ENCODE measurements at places on chromosomes 7 and 10.

DNA sequence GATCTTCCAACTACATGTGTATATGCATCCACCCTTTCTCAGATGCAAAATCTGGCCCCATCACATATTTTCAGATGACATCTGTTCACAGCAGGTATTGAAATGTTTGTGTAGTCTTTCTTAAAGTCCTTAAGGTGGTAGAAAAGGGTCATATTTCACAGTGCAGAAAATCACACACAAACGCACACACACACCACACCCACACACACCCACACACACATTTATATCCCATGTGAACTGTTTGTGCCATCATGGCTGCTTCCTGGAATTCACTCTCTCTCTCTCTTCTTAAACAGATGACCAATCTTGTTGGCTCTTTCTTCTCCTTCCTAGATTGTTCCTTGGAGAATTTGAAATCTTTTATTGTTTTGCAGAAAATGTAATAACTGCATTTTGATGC lies 663.0 kb upstream of the GRM3 start:
- DNase-seq = no peak

GRCh38 chr7:51639661-51640334 lies 323.2 kb upstream of the COBL start:
- no peak for DNase-seq

- DNase-seq = no peak
These were observed 56.1 kb downstream of the ZNF783 start for GRCh38 chr7:149317986-149318672.

DNA sequence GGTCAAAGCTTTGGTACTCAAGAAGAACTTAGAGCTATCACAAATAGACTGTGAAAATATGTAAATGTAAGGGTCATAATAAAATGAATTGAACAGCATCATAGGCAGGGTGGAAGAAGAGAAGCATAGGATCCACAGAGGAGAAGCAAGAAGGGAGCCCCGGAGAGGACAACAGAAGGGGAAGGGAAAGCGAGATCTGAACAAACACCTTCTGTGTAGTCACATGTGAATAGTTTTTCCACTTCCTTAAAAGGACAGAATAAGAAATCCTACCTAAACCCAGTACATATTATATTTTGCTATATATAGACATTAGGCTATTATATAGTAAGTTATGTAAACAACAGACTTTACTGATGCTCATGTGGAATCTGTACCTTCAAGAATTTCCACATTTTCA lies 160.2 kb downstream of the DKK1 start:
- no peak for DNase-seq

DNA sequence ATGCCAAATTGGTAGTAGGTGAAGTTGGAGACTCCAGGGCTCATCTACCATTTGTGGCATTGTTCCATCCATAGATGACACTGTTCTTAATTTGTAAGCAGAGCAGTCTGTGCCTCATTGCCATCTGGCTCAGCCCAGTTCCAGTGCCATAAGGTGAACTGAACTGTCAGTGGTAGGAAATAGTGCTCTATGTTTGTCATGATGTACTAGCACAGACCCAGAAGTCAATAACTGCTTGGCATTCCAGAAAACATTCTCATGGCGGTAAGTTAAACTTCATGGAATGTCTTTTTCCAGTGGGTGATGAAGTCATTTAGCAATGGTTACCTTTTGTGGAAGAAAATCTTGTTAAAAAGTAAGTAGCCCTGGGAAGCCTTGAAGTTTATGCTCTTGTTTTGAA lies 302.7 kb downstream of the SUGCT start:
- no peak for DNase-seq

GRCh38 chr7:3767917-3768777 lies 467.1 kb downstream of the SDK1 start:
- DNase-seq = no peak

GRCh38 chr7:155789001-155789725 lies 23.1 kb downstream of the SHH start:
- no peak for DNase-seq

GRCh38 chr7:23093546-23093945 lies 12.0 kb upstream of the KLHL7 start:
- DNase-seq = no peak

DNA sequence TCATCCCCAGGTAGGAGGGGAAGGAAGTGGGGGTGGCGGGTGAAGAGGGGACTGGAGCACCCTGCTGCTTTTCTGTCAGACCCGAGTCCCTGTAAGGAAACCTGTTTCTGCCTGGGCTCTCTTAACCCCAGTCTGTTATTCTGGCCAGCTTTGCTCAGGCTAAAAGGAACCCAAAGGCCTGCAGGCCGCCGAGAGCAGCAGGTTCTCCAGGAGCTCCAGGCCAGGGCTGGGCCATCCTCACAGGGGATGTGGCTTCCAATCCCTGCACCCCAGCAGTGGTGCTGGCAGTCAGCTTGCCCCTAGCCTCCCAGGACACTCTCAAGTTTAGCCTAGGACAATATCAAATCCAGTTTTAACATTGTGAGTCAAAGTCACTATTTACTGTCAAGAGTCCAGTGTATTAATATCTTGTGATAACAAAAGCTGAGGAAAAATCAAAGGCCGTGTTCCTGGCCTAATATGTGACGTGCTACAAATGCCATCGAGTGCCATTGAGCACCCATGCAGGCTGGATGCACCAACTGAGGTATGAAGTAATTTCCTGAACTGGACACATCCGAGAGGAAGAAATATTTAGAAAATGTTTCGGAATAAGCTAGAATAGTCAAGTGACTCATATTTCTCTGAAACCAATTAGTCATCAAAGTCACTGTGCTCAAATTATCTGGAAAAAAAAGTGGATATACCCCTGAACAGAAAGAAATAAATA lies 7.0 kb downstream of the PKD1L1 start:
- DNase-seq = peak; percentile 33

DNA sequence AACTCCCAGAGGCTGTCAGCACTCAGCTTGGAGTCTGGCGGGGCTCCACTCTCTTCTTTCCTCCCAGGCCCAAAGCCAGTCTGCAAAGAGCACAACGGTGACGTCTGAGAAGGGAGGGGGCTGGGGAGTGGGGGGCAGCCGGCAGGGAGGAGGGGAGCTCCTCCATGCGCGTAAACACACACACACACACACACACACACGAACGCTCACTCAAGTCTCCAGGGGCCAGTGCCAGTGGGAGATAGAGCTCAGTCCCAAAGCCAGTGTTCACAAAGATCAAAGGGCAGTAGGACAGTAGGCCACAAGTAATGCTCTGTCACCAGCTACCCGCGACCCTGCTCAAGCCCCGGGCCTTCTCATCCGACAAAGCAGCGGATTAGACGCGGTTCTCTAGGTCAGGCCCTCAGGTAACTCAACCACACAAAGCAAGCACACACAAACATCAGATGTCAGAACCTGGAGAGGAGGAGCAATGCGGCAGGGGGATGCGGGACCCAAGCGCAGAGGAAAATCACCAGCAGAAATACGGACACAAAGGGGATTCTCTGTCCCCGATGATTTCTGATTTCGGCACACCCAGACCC lies 19.9 kb downstream of the TCAF1 start:
- no peak for DNase-seq

GRCh38 chr7:116576350-116577319 lies 51.8 kb downstream of the CAV1 start:
- no peak for DNase-seq

DNA sequence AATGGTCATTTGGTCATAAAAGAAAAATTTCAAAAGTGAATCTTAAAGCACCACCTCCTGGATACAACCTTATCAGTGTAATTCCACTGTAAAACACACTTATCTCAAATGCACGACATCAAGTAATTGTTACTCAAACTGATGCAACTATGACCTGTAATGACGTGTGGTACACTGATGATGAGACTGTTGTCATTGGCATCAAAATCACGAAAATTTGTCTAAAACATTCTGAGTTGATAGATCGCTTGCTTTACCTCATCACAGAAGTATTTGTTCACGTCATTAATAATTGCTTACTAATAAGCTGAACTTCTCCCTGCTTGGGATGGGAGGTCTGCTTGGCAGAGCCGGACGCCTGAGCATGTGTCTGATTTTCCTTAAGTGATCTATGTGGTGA lies 221.8 kb upstream of the KLF6 start:
- DNase-seq = no peak

DNA sequence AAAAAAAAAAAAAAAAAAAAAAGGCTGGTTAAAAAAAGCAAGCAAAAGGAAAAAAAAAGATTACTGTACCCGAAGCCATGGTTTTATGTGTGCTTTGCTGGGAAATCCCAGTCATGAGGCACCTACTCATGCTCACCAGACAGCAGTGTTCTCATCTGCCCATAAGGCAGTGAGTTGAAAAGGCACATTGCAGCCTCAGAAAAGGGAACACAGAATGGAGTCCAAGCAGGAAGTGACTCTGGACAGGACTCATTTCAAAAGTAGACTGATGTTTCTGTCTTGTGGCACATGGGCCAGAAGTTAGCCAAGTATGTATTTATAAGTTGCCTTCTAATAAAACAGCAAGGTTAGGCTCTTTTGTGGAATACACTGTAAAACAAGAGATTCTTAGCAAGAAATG lies 40.2 kb downstream of the PDSS1 start:
- peak; percentile 51 for DNase-seq

- DNase-seq = no peak
These were observed 145.2 kb downstream of the ARID5B start for GRCh38 chr10:62046522-62047227.

DNA sequence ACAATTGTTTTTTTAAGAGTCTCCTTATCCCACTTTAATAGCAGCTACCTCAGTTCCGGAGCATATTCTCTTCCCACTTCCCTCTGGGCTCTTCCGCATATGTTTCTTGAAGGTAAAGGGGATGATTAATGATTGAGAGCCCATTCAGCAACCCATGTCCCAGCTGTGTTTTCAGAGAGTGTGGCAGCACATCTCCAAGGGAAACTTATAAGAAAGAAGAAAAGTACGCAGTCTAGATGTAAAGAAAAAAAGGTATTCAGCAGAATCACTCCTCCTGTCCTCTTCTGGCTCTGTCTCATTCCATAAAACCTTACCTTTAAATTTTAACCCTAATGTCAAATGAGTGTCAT lies 9.7 kb upstream of the ANKRD7 start:
- DNase-seq = no peak

GRCh38 chr10:127307338-127307737 lies 110.9 kb upstream of the INSYN2A start:
- DNase-seq = no peak

GRCh38 chr10:114811862-114812261 lies 9.7 kb upstream of the FHIP2A start:
- DNase-seq = no peak

DNA sequence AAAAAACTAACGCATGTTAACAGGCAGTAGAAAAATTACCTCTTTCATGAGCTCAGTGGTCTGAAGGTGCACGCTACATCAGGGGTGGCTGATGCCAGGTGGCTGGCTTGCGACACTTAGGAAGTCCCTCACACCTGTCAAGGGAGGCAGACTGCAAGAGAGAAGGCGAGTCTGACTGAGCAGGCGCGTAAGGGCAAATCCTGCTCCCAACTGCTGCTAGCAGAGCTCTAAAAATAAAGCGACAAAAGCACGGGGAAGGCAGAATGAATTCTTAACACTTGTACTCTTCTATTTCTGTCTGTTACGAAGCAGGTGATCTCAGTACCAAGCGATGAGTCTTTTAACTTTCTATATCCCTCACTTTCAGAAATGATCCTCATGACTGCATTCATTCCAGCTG lies 33.1 kb downstream of the CACNA2D1 start:
- no peak for DNase-seq

DNA sequence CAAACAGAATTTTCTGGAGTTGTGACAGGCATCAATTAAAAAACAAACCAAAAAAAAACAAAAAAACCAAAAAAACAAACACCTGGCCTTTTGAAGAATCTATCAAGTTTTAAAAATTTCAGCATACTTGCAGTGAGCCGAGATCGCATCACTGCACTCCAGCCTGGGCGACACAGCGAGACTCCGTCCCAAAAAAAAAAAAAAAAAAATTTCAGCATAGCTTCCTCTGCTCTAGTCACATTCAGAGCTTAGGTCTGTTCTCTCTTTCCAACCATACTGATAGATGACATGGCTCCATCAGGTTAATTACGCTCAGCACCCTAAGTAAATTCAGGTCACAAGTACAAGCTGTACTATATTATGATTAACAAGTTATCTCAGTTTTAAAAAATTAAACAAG lies 3.1 kb downstream of the KBTBD2 start:
- no peak for DNase-seq

- no peak for DNase-seq
These were observed 9.5 kb upstream of the TLX1 start for GRCh38 chr10:101121654-101122031.

DNA sequence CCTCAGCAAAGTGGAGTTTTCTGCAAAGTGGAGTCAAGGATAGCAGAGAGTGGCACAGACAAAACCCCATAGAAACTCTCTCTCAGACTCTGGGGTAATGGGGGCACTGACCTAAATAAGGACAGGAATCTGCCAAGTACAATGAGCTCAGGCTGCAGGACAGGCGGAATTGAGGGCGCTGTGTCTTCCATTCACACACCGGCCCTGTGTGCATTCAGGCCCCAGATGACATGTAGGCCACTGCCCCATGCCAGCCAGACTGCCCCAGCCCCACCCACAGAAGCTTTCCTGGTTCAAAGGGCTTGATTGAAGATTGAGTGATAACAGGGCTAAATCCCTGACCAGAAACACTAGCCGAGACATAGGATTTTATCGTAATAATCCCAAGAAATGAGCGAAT lies 52.7 kb downstream of the EEPD1 start:
- no peak for DNase-seq

DNA sequence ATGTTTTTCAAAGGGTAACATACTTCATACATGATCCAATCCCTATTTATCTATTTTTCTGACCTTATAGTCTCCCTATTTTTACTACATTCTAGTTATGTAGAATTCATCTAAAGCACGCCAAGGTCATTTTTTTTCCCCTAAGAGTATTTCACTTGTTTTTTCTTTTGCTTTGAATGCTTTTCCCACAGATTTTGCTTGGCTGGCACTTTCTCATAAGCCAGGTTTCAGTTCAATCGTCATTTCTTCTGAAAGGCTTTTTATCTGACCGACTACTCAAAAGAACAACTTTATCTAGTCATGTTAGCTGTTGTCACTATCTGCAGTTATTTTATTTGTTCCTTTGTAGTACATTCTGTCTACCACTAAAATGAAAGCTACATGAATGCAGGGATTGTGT lies 1274.6 kb downstream of the REEP3 start:
- DNase-seq = no peak

- DNase-seq = peak; percentile 48
These were observed 157.2 kb upstream of the ZNF92 start for GRCh38 chr7:65216469-65216868.

Data from HL-60 (cell line).